ENCODE measurements at places on chromosomes 5 and 9.

DNA sequence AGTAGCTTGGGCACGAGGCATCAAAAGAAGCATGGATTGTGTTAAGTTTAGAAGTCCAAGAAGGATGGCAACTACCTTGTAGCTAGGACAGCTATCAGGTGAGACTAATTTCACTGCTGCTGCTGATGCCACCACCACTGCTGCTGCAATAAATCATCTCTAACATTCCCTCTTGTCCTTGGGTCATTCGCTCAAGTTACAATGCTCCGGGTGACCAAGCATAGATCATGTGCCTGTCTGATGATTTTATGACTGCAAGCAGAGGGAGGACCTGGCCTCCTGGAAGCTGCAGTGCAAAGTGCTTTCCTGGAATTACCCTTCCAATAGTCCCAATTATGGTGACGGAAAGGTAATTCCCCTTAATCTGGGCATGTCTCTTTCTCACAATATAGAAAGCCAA lies 334.4 kb downstream of the PRELID2 start:
- no peak for DNase-seq

- no peak for DNase-seq
Measured at GRCh38 chr5:102433473-102433872, 65.3 kb downstream of the SLCO6A1 start.

GRCh38 chr5:149174847-149175234 lies 33.5 kb downstream of the ABLIM3 start:
- no peak for DNase-seq

DNA sequence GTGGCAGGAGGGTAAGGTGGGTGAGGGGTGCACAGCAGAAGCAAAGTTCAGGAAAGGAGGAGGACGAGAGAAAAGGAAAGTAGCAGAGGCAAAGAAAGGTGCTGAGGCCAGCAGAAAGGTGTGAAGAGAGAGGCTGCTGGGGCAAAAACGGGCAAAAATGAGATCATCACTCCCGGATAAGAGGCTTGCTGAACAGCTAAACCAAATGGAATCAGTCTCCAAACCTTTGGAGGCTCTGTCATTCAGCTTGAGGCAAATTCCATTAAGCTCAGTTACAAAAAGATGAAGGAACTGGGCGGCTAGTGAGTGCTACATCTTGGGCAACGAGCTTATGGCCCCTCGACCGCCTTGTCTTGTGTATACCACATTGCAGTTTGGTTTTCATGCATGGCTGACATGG lies 136.4 kb downstream of the FSTL4 start:
- no peak for DNase-seq

- no peak for DNase-seq
Measured at GRCh38 chr5:2374703-2375102, 376.8 kb downstream of the IRX2 start.

DNA sequence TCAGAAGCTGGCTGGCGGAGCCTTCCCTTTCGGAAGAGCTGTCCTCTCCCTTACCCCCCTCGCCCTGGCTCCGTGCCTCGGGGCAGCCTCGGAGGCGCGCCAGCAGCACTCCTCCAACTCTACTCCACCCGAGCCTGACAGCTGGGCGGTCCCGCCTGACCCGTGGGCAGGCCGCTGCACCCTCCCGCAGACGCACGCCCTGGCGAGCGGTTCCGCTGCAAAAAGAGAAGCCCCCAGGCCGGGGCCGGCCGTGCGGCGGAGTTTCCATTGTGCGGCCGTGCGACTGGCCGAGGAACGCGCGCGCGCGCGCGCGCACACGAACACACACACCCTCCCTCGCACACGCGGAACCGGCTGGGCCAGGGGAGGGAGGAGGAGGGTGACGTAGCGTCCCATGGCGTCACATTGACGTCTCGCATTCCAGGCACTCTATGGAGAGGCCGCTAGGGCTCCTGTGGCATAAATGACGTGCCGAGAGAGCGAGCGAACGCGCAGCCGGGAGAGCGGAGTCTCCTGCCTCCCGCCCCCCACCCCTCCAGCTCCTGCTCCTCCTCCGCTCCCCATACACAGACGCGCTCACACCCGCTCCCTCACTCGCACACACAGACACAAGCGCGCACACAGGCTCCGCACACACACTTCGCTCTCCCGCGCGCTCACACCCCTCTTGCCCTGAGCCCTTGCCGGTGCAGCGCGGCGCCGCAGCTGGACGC lies at the start of gene NR4A3:
Gene NR4A3, plus strand, starts transcription at position 490 of the 713 bp plus-strand sequence. CDS start 6,158 bp downstream, outside the sequence.
- peak; percentile 95 for DNase-seq

DNA sequence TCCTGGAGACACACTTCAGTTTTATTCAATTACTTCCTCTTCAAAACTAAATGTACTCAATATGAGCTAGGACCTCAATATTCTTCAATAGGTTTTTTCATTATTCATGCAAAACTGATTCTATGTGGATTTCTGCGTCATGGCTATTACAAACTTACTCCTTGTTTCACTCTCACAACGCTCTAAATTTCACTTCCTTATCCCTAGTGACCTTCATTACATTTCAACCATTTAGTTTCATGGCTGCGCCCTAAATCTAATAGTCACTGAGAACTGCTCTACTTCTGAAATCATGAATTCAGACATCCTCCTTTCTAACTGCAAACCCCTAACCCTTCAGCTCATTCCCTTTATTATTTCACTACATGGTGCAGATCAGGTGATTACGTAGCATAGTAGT lies 93.9 kb downstream of the SLC25A46 start:
- DNase-seq: no peak
